Sigmoid colon (tissue), 7 donors: ENCODE measurements at places on chromosomes 6 and 20. TPM values are rescaled to one million over a fixed set of nuclear protein-coding genes. Genes with fewer than 3 reads are reported as not detected.
A peak's percentile ranks its signal among the peaks of the same experiment; 100 is the strongest.

The SLPI gene
- 24.6 TPM for total RNA-seq

- H3K27ac ChIP-seq = no peak overlapping the region
- H3K4me3 ChIP-seq = no peak overlapping the region
- no peaks in the 10 kb centered on the region for H3K27me3 ChIP-seq
Observed at GRCh38 chr6:34115403-34115795, 30.5 kb downstream of the GRM4 start.

The NCOA6 gene
- 22.7 TPM for total RNA-seq

- H3K27ac ChIP-seq = no peak overlapping the region
- H3K27me3 ChIP-seq = no peaks in the 10 kb centered on the region
- H3K4me3 ChIP-seq = no peak overlapping the region
- H3K4me1 ChIP-seq = no peaks in the 10 kb centered on the region
Observed at GRCh38 chr6:9455864-9456658, 958.8 kb downstream of the TFAP2A start.

DNA sequence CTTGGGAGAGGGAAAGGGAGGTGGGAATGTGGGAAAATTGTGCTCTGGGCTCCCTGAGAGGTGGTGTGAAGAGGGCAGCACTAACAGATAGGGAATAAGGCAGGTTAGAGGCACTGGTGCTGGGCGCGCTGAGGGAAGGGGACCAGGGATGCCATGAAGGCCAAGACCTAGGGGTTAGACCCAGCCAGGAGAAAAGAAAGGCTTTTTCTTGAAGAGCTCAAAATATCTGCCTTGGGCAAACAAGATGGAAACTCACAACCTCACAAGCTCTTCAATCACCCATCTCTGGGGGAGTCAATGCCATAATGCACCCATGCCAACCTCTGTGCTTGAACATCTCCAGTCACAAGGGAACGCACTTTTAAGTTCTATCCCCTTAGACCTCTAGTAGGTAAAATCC is 363.6 kb upstream of the CHD6 start:
- no peak overlapping the region for H3K4me3 ChIP-seq
- H3K27me3 ChIP-seq = no peaks in the 10 kb centered on the region
- DNase-seq = no peak
- no peak overlapping the region for H3K27ac ChIP-seq

- peaks cover 24% of the 10 kb centered on the region for H3K4me1 ChIP-seq
- no peak overlapping the region for H3K4me3 ChIP-seq
- no peaks in the 10 kb centered on the region for H3K36me3 ChIP-seq
- DNase-seq = no peak
Observed at GRCh38 chr6:56144538-56145324, 102.6 kb downstream of the COL21A1 start.

DNA sequence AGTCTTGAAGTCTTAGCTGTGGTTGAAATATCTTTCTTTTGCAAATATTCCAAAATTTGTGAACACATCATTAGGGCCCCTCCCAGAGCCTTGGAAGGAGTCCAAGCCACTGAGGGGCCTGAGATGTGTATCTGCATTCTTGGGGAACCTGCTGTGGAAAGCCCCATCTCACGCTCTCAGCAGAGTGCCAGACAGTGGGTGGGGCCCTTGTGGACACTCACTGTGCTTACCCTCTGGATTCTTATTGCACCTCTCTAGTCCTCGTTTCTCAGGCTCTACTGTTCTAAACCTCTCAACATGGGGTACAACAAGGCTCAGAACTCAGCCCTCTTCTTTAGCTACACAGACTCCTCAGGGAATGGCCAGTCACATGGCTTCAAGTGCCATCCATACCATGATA is 416.2 kb upstream of the CDH4 start:
- no peak overlapping the region for H3K27ac ChIP-seq
- no peaks in the 10 kb centered on the region for H3K36me3 ChIP-seq
- no peaks in the 10 kb centered on the region for H3K4me1 ChIP-seq
- no peak for DNase-seq
- H3K4me3 ChIP-seq = no peak overlapping the region
- H3K27me3 ChIP-seq = no peaks in the 10 kb centered on the region

GRCh38 chr6:110446405-110446804 is 30.0 kb downstream of the SLC22A16 start:
- no peak overlapping the region for H3K4me3 ChIP-seq
- no peaks in the 10 kb centered on the region for H3K27me3 ChIP-seq
- H3K27ac ChIP-seq = no peak overlapping the region
- H3K4me1 ChIP-seq = no peaks in the 10 kb centered on the region

DNA sequence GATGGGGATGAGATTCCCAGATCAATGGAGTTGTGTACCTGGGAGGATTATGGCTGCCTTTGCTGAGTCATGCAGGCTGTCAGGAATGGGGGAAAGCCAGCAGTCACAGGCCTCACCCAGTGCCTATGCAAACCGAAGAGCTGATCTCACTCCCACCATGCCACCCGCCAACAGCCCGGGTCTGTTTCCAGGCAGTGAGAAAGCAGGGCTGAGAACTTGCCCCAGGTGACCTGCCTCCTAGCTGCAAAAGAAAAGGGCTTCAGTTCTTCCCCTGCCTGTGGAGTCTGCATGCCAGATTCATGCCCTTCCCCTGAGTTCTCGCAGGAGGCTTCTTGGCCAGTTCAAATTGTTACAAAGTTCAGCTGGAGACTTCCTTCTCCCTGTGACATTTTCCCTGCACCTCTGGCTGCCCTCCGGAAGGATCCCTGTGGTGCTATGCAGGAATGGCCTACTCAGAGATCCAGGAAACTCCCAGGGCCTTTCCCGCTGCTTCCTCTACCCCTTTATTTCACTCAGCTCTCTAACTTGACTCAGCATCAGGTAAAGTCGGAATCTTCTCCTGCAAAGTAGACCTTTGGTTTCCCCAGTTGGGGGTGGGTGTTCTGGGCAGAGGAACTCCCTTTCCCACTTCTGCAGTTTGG is 71.5 kb upstream of the B3GAT2 start:
- no peak for DNase-seq
- no peak overlapping the region for H3K4me3 ChIP-seq
- H3K27me3 ChIP-seq = no peaks in the 10 kb centered on the region
- H3K4me1 ChIP-seq = no peaks in the 10 kb centered on the region

The PDCD2 gene
- total RNA-seq = 60.1 TPM

The DNPH1 gene
- 32.1 TPM for total RNA-seq

GRCh38 chr20:1185790-1186334 is 1.1 kb upstream of the TMEM74B start:
- no peak overlapping the region for H3K27ac ChIP-seq
- peaks cover 26% of the 10 kb centered on the region for H3K27me3 ChIP-seq
- H3K4me1 ChIP-seq = no peaks in the 10 kb centered on the region
- no peaks in the 10 kb centered on the region for H3K36me3 ChIP-seq

- no peak for DNase-seq
- H3K27ac ChIP-seq = no peak overlapping the region
- H3K4me3 ChIP-seq = no peak overlapping the region
- no peaks in the 10 kb centered on the region for H3K36me3 ChIP-seq
- no peaks in the 10 kb centered on the region for H3K27me3 ChIP-seq
- H3K4me1 ChIP-seq = no peaks in the 10 kb centered on the region
Observed at GRCh38 chr6:168331058-168331457, 11.5 kb upstream of the DACT2 start.

- no peaks in the 10 kb centered on the region for H3K4me1 ChIP-seq
- no peak overlapping the region for H3K27ac ChIP-seq
- DNase-seq = no peak
- H3K27me3 ChIP-seq = no peaks in the 10 kb centered on the region
- H3K4me3 ChIP-seq = no peak overlapping the region
Observed at GRCh38 chr6:153210083-153210482, 79.0 kb upstream of the RGS17 start.

The KHDRBS2 gene
- total RNA-seq = not detected

DNA sequence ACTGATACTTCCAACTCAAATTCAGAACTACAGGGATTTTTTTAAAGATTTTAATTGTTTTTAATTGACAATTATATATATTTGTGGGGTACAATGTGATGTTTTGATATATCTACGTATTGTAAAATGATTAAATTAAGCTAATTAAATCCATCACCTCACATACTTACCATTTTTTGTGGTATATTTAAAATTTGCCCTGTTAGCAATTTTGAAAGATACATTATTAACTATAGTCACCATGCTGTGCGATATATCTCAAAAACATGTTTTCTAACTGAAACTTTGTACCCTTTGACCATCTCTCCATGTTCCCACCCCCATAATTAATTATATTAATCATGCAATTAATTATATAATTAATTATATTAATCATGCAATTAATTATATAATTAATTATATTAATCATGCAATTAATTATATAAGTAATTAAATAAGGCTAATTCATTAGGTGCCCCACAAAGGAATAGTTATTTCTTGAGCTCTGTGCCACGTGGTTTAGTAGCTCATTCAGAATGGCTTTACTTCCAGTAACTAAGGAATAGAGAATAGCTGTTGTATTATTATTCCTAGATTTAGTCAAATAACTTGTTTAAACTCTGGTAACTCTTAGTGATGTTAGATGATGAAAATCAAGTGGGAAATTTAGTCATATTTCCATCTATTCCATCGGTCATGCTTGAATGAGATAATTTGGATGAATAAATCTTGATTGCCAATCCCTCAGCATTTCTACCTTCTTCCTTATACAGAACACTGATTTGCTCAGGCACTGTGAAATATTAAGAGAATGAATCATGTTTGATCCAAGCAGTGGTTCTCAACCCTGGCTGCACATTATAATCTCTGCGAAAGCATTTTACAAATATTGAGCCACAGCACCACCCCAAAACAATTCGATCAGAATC is 25.1 kb downstream of the LOC128125822 start:
- H3K4me1 ChIP-seq = no peaks in the 10 kb centered on the region
- peak overlapping the region; percentile 27 for H3K4me3 ChIP-seq
- no peak overlapping the region for H3K27ac ChIP-seq
- H3K36me3 ChIP-seq = no peaks in the 10 kb centered on the region

The HM13 gene
- total RNA-seq = 64.3 TPM

The TSHZ2 gene
- 14.0 TPM for total RNA-seq

DNA sequence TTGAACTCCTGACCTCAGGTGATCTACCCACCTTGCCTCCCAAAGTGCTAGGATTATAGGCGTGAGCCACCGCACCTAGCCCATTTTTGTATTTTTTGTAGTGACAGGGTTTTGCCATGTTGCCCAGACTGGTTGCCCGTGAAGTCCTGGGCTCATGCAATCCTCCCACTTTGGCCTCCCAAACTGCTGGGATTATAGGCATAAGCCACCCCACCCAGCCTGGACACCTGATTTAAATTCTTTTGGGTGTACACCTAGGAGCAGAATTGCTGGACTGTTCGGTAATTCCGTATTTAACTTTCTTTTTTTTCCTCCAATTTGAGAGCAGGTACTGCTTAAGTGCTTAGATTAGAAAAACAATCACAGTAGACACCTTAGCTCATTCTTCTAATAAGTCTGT is 5.6 kb upstream of the NRM start:
- no peaks in the 10 kb centered on the region for H3K27me3 ChIP-seq
- no peak overlapping the region for H3K4me3 ChIP-seq
- DNase-seq = no peak
- no peaks in the 10 kb centered on the region for H3K36me3 ChIP-seq
- H3K27ac ChIP-seq = no peak overlapping the region

The IL17F gene
- total RNA-seq = not detected

DNA sequence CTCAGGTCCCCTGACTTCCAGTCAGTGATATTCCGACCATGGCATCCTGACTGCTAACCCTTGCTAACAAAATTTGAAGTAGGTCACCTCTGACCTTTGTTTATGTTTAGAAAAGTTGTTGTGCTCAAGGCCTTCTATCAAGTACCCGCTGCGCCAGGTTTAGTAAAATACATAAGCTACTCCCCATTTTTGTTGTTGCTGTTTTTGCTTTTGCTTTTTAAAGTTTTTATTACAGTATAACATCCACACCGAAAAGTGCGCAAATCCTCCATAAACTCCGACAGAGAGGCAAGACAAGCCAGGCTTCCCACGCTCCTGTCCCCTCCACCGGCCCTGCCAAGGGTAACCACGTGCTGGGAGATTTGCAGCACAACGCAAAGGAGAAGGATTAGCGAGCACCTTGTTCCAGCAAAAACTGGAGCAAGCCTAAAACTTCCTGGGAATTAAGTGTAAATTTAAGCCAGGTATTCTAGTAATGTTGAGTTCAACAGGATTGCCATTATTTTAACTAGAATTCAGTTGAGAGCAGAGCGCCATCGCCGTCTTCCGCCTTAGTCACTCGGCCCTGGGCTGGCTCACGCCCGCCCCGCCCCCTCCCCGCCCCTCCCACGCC is 17.8 kb upstream of the HMGN4 start:
- H3K36me3 ChIP-seq = no peaks in the 10 kb centered on the region
- no peaks in the 10 kb centered on the region for H3K27me3 ChIP-seq
- DNase-seq = peak; percentile 84
- H3K4me1 ChIP-seq = peaks cover 32% of the 10 kb centered on the region
- peak overlapping the region; percentile 99 for H3K27ac ChIP-seq

The CAP2 gene
- total RNA-seq = 48.3 TPM

The COL9A3 gene
- 9.8 TPM for total RNA-seq
